GM06990 (cell line): ENCODE measurements at places on chromosomes 16 and 17.

GRCh38 chr17:38579934-38580333, 25.8 kb downstream of the SRCIN1 start:
- no peak for DNase-seq

GRCh38 chr17:77511514-77512061, 370.8 kb downstream of the SEC14L1 start:
- no peak for DNase-seq

DNA sequence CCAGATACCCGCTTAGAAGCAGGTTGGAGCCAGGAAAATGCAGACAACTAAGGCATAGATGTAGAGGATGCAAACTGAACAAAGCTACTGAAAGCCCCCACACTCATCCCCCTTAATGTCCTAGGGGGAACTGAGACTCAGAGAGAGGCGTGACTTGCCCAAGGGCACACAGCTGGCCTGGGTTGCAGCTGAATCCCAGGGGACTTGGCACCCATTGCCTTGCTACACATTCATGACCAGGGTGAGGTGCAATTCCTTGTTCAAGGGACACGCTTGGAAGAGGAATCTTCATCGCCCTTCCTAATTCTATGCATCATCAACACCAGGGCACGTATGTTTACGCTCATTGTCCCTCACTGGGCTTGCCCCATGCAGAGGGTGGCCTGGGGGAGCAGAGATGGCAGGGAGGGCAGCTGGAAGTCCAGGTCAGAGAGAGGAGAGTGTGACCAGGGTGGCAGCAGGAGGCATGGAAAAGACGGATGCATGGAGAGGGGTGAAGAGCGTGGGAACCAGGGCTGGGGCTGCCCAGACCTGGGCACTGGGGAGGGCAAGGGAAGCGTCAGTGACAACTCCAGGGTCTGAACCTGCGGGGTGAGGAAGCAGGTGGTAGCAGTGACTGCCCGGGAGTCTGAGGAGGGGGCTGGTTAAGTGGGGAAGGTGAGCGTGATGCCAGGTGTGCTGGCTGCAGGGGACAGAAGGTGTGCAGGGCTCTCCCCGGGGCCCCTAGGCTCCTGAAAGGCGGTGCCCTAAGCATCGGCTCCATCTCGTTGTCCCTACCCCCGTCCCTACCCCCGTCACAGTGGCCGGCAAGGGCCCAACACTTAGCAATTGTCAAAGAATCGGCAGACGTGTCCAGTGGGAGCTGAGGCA, 267.1 kb upstream of the TNRC6C start:
- no peak for DNase-seq

GRCh38 chr17:29909236-29910003, 20.6 kb downstream of the SSH2 start:
- DNase-seq = no peak

- DNase-seq = no peak
Observed at GRCh38 chr17:55442953-55443683, 21.5 kb upstream of the MMD start.

- DNase-seq = no peak
Observed at GRCh38 chr17:5702951-5703510, 118.7 kb upstream of the NLRP1 start.

- DNase-seq = no peak
Observed at GRCh38 chr17:27759528-27759927, 40.8 kb downstream of the NOS2 start.

DNA sequence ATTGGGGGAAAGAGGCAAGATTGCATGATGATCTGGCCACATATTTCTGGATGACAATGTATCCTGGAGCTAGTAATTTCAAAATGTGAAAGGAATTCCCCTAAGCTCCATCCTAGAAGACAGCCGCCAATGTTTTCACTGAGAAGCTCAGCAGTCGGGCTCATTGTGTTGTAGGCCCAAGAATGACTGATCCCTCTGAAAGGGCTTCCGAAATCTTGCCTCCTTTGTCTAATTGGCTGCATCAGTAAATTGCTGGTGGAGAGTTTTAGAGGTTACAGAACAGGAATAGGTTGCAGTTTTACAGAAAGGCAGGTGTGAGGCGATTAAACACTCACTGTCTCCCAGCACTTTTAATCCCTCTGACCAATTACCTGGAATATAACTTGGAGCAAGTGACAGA, 464.1 kb upstream of the SALL1 start:
- no peak for DNase-seq

DNA sequence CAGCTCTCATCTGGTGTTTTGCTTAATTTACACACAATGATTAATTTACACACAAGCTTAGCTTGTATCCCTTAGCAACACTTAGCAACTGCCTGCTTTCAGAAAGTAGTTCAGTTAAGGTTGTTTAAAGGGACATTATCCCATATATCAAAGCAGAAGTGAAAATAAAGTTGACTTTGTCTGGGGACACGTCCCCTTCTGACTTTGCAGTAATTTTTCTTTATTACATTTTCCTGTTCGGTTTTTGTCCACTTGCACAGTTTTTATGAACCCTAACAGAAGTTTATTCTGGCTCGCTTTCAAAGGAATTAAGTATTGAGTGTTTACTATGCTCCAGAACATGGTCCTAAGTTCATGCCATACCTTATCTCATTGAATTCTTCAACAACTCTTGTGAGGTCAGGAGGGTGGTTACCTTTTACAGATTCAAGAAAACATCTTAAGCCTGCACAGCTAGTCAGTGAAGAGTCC, 41.5 kb downstream of the ARHGAP44 start:
- no peak for DNase-seq

GRCh38 chr17:41972571-41973407, 6.2 kb downstream of the CNP start:
- no peak for DNase-seq

- DNase-seq = no peak
Observed at GRCh38 chr17:57091186-57091618, 6.2 kb downstream of the AKAP1 start.

DNA sequence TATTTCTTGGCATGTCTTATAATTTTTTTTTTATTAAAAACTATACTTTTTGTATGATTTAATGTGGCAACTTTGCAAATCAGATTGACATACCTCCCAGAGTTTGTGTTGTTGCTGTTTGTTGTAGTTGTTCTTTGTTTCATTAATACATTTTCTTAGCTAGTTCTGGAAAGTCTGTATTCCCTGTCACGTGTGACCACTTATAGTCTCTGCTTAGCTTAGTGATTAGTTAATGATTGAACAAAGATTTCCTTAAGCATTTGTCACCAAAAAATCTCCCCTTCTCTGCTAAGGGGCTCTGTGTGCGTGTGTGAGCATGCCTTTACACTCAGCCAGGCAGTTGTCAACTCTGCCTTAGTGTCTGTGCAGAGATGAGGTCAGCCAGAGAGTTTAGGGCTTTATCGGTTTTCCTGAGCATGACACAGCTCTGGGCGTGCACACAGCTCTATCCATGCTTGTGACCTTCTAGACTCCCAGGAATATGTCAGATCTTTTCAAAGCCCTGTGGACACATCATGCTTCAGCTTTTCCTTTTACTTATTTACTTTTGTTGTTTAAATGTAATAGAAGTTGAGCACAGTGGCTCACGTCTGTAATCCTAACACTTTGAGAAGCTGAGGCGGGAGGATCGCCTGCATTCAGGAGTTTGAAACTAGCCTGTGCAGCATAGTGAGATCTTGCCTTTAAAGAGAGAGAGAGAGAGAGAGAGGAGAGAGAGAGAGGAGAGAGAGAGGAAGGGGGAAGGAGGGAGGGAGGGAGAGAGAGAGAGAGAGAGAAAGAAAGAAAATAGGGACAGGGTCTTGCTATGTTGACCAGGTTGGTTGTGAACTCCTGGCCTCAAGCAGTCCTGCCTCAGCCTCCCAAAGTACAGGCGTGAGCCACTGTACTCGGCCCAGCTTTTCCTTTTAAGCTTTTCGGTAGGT, 21.9 kb downstream of the DNAI2 start:
- DNase-seq = no peak
